ENCODE measurements at places on chromosomes 2 and 18.
A peak's percentile ranks its signal among the peaks of the same experiment; 100 is the strongest.

- DNase-seq = peak; percentile 60
These were observed 100.2 kb downstream of the AGAP1 start for GRCh38 chr2:235594041-235594440.

DNA sequence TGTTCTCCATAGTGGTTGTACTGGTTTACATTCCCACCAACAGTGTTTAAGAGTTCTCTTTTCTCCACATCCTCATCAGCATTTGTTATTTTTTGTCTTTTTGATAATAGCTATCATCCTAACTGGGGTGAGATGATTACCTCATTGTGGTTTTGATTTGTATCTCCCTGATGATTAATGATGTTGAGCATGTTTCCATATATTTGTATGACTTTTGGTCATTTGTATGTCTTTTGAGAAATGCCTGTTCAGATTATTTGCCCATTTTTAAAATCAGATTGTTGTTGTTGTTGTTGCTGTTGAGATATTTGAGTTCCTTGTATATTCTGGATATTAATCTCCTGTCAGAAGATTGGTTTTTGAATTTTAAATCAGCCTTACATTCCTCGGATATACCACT, 147.5 kb downstream of the NCOA1 start:
- DNase-seq = no peak

DNA sequence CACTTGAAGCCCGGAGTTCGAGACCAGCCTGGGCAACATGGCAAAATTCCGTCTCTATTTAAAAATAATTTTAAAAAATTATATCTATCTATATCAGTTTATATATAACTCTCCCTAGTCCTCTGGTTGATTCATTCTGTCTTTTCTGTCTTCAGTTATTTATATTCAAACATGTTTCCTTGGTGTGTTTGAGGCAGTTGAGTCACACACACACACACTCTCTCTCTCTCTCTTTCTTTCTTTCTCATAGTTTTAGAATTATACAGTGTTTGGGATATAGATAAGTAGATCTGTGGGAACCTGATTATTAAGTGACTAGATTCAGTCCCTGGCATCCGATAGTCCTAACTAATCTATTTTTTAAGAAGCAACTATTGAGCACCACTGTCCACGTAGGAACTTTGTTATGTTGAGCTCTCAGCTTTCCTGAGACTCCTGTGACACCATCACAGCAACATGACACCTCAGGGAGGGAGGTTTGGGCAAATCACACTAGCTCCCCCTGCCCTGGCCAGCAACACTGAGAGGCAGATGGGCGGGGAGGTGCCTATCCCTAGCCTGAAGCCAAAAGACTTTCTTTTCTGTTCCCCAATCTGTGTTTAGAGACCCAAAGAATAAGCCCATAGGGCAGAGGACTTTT, 482.7 kb downstream of the DLGAP1 start:
- no peak for DNase-seq

DNA sequence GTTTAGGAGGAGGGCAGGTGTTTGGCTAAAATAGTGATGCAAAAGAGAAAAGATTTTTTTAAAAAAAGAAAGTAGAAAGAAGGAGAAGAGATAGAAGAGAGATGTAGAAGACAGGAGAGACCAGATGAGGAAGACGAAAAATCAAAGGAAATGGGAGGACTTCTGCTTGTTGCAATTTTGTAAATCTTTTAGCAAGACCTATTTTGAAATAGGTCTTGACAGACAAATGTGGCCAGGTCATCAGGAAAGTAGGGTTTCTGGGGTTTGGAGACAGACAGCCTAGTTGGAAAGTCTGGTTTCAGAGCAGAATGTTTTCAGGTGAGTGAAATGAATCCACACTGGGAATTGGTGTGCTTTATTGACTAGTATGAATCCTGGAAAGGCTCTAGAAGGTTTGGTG, 104.5 kb upstream of the CAVIN2 start:
- no peak for DNase-seq

DNA sequence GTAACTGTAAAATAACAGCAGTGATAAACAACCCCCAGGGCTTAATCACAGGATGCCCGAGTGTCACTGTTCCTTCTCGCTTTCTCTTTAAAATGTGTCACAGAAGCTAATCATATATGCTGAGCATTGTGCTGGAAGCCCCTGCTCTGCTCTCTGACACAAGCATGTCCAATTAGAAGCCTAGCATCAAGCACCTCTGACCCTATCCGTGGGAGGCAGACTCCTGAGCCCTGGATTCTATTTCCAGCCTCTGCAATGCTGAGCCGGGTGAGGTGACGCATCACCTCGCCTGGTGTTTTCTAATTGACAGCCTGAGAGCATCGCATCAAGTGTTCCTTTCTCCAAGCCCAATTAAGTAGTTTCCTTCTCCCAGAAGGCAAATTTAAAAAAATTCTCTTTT, 19.7 kb upstream of the SCG2 start:
- DNase-seq = no peak

Data from urothelium cell line (cell line).